ENCODE measurements at places on chromosomes 5 and 9.

- peak; percentile 33 for DNase-seq
- peaks cover 8% of the 10 kb centered on the region for H3K4me1 ChIP-seq
- no peak overlapping the region for H3K27ac ChIP-seq
- H3K4me3 ChIP-seq: no peak overlapping the region
These were observed 27.7 kb upstream of the SCGB3A1 start for GRCh38 chr5:180618829-180619562.

- no peak overlapping the region for H3K27ac ChIP-seq
- no peaks in the 10 kb centered on the region for H3K27me3 ChIP-seq
- DNase-seq: no peak
These were observed 15.1 kb downstream of the OTULIN start for GRCh38 chr5:14679595-14679994.

DNA sequence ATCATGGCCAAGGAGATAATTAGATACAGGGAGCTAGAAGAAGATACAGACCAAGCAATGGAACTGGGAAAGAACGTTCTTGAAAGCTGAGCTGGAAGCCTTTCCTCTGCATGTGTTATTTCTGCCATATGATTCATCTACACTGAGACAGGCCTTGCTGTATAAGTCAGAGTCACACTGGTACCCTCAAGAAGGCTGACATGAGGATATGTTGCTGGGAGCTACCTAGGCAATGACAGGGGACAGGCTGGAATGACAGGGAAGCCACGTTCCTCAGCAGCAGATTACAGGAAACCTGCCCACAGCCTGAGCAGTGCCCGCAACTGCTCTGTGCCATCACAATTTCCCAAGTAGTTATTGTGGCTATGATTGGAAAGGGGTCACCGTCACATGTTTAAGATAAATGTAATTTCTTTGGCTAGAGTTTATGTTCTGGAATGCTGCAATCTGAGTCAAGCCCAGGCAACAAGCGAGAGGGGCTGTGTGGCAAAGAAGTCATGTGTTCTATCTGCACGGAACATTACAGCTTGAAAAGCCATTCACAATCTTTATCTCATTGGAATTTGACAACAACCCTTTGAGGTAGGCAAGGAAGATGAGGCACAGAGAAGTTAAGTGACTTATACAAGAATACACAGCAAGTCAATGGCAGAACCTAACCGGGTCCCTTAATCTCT lies 108.2 kb downstream of the TTLL11 start:
- no peak for DNase-seq
- H3K27me3 ChIP-seq: no peaks in the 10 kb centered on the region
- no peak overlapping the region for H3K4me3 ChIP-seq
- H3K27ac ChIP-seq: no peak overlapping the region
- no peaks in the 10 kb centered on the region for H3K36me3 ChIP-seq
- no peaks in the 10 kb centered on the region for H3K4me1 ChIP-seq

- DNase-seq: no peak
- no peak overlapping the region for H3K4me3 ChIP-seq
- H3K27me3 ChIP-seq: peaks cover 37% of the 10 kb centered on the region
- H3K4me1 ChIP-seq: peaks cover 6% of the 10 kb centered on the region
- no peaks in the 10 kb centered on the region for H3K36me3 ChIP-seq
- no peak overlapping the region for H3K27ac ChIP-seq
These were observed 960 bp upstream of the CTNND2 start for GRCh38 chr5:11905206-11905605.

DNA sequence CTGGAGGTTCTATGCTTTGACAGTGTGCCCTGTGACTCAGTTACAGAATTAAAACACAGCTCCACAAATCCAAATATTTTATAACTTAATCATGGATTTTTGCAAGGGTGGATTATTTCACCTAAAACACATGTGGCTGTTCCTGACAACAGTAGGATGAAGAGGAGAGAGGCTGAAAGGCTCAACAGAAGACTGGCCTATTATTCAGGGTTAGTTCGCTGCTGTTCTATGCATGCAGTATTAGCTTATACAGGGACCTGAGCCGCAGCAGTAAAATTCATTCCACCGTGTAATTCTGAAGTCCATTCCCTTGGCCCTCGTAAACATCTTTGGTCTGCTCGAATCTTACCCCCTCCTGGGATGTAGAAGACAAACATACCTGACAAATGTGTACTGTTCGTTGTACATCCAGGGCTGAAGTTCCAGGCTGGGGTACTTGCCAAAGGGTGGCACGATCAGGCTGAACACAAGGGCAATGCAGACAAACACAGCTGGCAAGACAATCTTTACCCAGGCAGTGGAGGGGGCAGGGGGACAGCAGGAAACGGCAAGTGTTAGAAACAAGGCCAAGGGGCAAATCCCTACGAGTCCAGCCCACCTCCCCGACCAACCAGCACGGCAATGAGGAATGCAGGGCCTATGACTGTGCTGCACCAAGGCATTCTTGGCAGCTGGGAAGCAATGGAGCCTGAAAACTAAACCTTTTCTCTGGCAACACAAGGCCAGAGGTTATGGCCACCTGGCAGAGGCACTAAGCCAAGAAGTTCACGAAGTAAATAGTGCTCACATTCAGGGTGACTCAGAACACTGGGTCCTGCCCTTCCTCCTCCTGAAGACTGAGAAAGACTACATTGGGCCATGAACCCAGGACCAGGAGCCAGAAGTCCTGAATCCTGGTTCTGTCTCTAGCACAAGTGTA lies 46.8 kb downstream of the NIPSNAP3B start:
- H3K27me3 ChIP-seq: no peaks in the 10 kb centered on the region
- no peak overlapping the region for H3K4me3 ChIP-seq
- no peak for DNase-seq
- no peaks in the 10 kb centered on the region for H3K36me3 ChIP-seq

- no peaks in the 10 kb centered on the region for H3K36me3 ChIP-seq
- H3K27ac ChIP-seq: peak within 1 kb of the TSS; percentile 84
- H3K4me3 ChIP-seq: peak within 1 kb of the TSS; percentile 73
These were observed at the start of gene RNF208 for GRCh38 chr9:137222190-137223077. RNF208 (minus strand) TSS chr9:137222240; CDS start chr9:137221212, 1,028 bp downstream.

DNA sequence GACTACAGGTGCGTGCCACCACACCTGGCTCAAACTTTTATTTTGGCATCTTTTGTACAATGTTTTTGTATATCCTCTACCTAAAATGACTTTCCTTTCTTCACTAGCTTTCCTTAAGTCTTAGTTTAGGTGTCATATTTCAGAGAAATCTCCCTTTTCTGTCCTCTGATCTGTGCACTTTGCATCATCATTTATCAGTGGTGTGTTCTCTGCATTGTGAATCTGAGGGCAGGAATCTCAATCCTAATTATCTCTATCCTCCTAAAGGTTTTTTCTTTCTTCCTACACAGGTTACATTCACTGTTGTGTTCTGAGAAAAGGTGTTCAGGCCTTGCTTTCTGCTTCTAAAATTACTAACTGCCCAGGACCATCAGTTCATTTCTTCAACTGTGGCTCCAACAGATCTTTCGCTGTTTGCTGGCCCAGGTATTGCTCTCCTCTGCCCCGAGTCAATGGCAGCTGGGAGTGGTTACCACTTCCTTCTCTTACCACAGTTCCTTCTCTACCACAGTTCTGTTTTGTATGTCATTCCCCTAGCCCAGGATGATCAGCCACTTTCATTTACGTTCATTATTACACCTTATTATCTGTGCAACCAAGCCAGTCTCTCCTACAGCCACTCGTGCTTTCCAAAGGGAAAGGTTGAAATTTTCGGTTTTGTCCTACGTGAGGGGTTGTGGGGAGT lies 14.0 kb downstream of the TGFBR1 start:
- H3K27me3 ChIP-seq: no peaks in the 10 kb centered on the region
- peak overlapping the region; percentile 72 for H3K4me3 ChIP-seq
- peaks cover 64% of the 10 kb centered on the region for H3K36me3 ChIP-seq
- H3K27ac ChIP-seq: peak overlapping the region; percentile 96
- peaks cover 82% of the 10 kb centered on the region for H3K4me1 ChIP-seq

Data from activated CD4-positive, alpha-beta T cell treated with anti-CD3 and anti-CD28 coated beads, Interleukin-2, amount 10 ng/mL, durations not matched to agents 7 days and 5 days (primary cell).